LNCaP clone FGC (cell line): ENCODE measurements at places on chromosomes 2 and 18.
A peak's percentile ranks its signal among the peaks of the same experiment; 100 is the strongest.

- DNase-seq, result no peak
Measured at GRCh38 chr18:59752666-59753065, 55.4 kb upstream of the CCBE1 start.

DNA sequence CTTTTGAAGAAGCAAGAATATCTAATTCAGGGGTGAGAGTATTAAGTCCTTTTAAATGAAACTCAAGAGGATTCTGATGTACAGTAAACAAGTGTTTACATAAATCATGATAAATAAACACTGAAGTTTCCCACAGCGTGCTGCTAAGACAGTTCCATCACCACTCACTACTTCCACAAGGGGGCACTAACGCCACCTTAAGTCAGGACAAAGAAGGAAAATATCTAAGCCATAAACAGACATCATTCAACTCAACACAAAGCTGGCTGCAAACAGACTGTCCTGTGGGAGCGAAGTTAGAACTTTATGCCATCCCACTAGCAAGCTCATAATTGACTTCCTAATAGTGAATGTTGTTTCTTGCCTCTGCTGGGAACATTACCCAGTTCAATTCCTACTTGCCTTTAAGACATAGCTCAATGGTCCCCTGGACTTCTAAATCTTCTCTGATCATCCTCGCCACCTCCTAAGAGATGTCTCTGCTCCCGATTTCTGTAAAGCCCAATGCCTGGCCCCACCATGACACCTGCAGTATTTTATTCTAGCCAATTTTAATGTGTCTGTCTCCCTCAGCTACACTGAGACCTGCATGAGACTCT lies 36.5 kb downstream of the MRPL44 start:
- DNase-seq, result peak; percentile 50

- no peak for DNase-seq
Measured at GRCh38 chr2:126756125-126756524, 100.2 kb downstream of the GYPC start.

GRCh38 chr18:75230163-75231052 lies 19.8 kb downstream of the TSHZ1 start:
- no peak for DNase-seq

GRCh38 chr18:35099911-35100310 lies 58.7 kb downstream of the MAPRE2 start:
- no peak for DNase-seq

DNA sequence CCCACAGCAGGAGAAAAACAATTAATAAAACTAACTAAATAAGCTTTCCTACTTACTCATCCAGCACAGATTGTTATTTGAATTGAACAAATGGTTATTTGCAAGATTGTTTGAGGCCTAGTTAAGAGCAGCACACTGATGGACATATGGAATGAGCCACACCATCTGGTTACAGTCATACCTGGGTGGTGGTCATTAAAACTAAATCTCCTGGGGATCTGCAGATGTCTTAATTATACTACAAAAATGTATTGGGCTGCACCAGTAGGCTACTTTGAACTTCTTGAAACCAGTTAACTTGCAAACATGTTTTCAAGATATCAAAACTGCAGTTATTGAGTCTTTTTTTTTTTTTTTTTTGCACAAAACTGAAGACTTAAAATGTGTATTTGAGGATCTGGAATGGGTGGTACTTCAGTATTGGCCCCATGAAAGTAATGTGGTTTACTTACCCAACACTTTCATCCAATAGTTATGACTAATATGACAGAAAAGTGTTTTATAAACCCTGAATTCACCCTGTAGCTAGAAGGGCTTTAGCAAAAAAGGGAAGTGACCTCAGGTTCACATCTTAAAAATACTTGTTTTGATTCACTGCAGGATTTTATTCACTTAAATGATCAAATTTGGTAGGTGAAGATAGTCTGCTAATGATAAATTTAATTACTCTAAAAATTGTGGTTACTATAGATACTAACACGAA lies 10.8 kb downstream of the AGFG1 start:
- no peak for DNase-seq

- no peak for DNase-seq
Measured at GRCh38 chr2:70516596-70516995, 37.0 kb downstream of the TGFA start.

GRCh38 chr18:371609-371982 lies 103.7 kb upstream of the THOC1 start:
- DNase-seq, result no peak
